CD8-positive, alpha-beta T cell (primary cell): ENCODE measurements at places on chromosomes 5 and 9.
A peak's percentile ranks its signal among the peaks of the same experiment; 100 is the strongest.

DNA sequence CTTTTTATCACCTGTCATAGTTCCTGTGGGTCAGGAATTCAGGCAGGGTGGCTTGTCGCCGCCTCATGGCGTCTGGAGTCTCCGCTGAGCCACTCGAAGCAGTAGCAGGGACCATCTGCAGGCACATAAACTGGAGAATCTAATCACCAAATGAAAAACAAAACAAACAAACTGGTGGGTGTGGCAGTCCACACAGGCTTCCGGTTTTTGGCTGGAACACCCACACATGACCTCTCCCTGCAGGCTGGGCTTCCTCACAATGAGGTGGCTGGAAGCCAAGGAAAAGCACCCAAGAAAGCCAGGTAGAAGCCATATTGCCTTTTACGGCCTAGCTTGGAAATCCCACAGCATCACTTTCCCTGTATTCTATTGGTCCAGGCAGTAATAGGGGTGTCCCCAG, 197.0 kb downstream of the SYK start:
- no peak for DNase-seq

DNA sequence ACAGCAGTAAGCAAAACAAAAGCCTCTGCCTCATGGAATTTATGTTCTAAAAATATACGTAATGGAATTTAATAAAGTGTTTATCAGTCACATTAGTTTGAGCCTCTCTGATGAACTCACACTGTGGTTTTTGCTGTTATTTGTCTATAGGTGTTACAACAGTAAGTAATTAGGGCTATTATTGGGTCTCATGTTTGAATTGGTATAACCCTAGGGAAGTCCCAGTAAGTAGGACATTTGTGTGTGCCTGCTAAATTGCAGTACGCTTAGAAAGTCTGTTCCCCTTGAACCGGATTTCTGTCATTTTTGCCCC, 197.6 kb downstream of the NR3C1 start:
- DNase-seq = no peak

GRCh38 chr5:180130876-180131740, 59.5 kb upstream of the RNF130 start:
- DNase-seq = peak; percentile 42

GRCh38 chr9:81595887-81596543, 93.3 kb downstream of the TLE1 start:
- no peak for DNase-seq

GRCh38 chr5:41751867-41752266, 118.4 kb downstream of the OXCT1 start:
- DNase-seq = no peak

DNA sequence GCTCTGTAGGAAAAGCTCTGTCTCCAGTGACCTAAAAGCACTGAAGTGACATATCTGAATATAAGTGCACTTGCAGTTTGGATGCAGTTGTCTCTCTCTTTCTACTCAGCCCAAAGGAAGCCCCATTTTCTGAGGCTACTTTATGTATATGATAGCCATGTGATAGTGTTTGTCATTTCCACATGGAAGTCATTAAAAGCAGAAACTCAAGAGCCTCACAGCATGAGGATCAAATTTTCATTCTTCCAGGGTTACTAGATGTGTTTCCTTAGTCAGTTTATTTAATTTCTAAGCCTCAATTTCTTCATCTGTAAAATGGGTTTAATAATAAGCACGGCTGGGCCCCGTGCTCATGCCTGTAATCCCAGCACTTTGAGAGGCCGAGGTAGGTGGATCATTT, 36.7 kb downstream of the RNF44 start:
- DNase-seq = no peak

- no peak for DNase-seq
Observed at GRCh38 chr5:39846144-39846543, 421.4 kb upstream of the DAB2 start.

DNA sequence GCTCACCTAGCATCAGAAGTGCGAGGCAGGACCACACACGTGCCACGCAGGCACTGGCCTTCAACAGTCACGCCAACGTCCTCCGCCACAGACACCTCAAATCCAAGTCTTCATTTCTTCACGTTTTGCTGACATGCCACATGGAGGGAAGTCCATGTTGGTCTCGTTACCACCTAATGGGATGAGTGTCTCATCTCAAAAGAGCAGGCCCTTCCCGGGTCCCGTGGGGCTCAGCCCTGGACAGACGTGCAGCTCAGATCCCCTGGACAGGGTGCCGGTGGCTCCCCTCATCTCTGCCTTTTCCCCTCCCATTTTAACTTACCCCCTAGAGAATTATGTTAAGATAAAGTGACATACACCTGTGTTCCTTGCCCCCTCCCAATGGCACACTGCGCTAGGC, 76.8 kb downstream of the MRPL36 start:
- no peak for DNase-seq

- DNase-seq = no peak
Observed at GRCh38 chr5:170393235-170393634, 4.1 kb upstream of the KCNMB1 start.

- DNase-seq = no peak
Observed at GRCh38 chr5:93572101-93572607, 8.9 kb downstream of the NR2F1-AS1 start.

GRCh38 chr5:66560371-66560770, 35.8 kb upstream of the MAST4 start:
- no peak for DNase-seq

GRCh38 chr9:17488662-17489061, 90.2 kb upstream of the SH3GL2 start:
- no peak for DNase-seq

GRCh38 chr5:151086192-151086869, 5.5 kb upstream of the TNIP1 start:
- DNase-seq = no peak

DNA sequence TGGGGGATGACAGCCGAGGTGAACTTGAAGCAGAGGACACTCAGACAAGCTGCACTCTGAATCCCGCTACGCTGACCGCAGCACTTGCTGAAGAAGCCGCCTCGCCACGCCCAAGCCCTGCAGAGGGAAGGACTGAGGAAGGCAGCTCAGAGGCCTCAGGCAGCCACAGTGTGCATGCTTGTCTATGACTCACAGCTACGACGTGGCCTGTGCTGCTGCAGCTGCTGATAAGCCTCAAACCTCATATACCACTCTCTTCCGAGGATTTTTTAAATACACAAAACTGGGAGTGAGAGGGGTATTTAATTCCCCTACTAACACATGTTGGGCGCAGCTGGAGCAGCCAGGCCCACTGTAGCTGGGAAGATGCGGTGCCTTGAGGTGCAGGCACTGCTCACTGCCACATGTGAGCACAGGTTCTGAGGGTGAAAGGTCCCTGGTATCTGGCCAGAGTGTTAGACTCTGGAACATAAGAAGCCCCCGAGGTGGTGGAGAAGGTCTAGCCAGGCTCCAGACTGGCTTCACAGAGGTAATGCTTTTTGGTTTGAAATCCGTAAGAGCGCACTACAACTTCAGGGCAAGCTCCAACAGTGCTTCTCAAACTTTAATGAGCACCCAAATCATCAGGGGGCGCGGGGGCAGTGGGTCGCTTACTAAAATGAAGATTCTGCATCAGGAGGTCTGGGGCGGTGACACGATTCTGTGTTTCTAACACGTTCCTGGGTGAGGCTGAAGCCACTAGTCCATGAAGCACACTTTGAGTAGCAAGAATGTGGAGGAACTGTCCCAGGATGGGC, 196.8 kb downstream of the AUH start:
- peak; percentile 62 for DNase-seq

DNA sequence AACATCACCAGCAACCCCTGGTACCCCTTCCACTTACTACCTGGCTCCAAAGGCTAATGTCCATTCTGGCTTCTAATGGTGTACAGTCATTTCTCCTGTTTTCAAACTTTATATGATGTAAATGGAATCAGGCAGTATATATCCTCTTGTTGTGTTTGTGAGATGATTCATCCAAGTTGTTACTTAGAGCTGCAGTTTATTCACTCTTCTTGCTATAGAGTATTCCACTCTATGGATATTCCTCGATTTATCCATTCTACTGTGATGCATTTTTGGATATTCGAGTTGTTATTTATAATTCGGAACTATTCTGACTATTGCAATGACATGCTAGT, 32.4 kb downstream of the IRF1 start:
- no peak for DNase-seq
